Forelimb muscle (tissue), 1 donor: ENCODE measurements at places on chromosomes 7 and 10. TPM values are rescaled to one million over a fixed set of nuclear protein-coding genes. Genes with fewer than 3 reads are reported as not detected.

Gene TMEM176B
- polyA plus RNA-seq = 14.4 TPM

Gene RBM17
- polyA plus RNA-seq = 104 TPM

Gene SNX10
- polyA plus RNA-seq = 2.2 TPM

Gene PBLD
- 8.6 TPM for polyA plus RNA-seq

GRCh38 chr10:106609470-106610266 is 554.8 kb downstream of the SORCS1 start:
- no peak for DNase-seq

Gene IFIT1B
- polyA plus RNA-seq = 0.53 TPM

Gene CFAP69
- polyA plus RNA-seq = 3.0 TPM

Gene ZNF804B
- not detected for polyA plus RNA-seq

Gene IL6
- polyA plus RNA-seq = not detected

Gene CBLL1
- 19.3 TPM for polyA plus RNA-seq

GRCh38 chr7:129176916-129177710 is 11.3 kb upstream of the SMO start:
- DNase-seq = no peak

GRCh38 chr10:51080311-51081006 is 6.2 kb downstream of the PRKG1 start:
- DNase-seq = no peak

GRCh38 chr10:104100795-104101194 is 15.1 kb upstream of the COL17A1 start:
- no peak for DNase-seq

GRCh38 chr7:134450294-134451000 is 8.5 kb downstream of the AKR1B1 start:
- no peak for DNase-seq

DNA sequence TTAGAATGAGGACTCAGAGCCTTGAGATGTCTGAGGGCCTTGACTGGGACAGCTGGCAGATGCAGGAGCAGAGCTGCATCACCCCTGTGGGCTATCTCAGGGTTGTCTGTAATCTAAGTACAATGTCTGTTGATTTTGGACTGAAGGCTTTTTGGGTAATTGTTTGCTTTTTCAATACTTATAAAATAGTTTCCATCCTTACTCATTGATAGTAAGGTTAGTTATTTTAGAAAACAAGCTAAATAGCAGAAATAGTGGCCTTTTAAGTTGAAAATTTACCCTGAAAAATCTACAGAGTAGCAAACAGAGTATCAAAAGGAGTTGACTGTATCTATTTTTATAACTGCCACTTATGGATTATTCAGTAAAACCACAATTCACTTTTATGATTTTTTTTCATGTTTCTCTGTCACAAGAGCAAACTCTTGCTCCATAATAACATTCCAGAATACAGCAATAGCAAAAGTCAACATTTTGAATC is 179.7 kb downstream of the CFTR start:
- no peak for DNase-seq

Gene TUBB8
- not detected for polyA plus RNA-seq

- no peak for DNase-seq
These were observed 9.6 kb downstream of the TRIM56 start for GRCh38 chr7:101094791-101095375.

- DNase-seq = no peak
These were observed 56.1 kb downstream of the FEZF1 start for GRCh38 chr7:122248472-122248871.

Gene EN2
- 0.71 TPM for polyA plus RNA-seq

GRCh38 chr7:45293295-45293942 is 135.8 kb downstream of the RAMP3 start:
- no peak for DNase-seq

DNA sequence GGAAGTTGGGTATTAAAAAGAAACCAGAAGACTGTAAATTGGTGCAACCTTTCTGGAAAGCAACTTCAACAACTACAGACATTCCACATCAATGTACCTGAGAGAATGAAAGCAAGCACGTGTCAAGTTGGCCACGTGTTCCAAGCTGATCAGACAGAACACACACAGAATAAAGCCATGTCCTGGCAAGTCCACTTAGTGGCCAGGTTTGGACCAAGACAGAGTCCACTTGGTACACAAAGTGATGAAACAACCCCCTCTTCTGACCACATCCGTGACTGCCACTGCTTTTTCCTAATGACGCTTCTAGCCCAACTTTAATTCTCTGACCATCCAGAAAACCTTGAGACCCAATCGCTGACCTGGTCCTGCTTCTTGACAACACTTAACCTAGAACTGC is 109.4 kb downstream of the ABLIM1 start:
- no peak for DNase-seq

GRCh38 chr7:98909487-98909886 is 31.2 kb downstream of the TRRAP start:
- DNase-seq = no peak

DNA sequence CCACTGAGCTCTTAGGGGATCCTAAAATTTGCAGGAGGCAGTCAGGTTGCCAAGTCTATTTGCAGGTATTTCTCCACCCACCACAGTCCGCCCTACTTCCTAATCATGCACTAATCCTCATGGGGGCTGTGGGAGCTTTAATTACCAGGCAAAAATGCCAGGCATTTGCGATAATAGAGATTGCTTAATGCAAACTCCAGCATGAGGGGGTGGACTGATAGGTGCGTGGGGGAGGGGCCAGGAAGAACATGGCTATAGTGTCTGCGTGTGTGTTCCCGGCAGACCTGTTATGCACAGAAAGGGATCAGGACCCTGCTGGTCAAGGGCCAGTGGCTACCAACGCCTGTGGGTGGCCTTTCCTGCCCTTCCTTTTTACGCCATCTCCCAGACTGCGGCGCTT is 15.6 kb upstream of the AQP1 start:
- DNase-seq = no peak

DNA sequence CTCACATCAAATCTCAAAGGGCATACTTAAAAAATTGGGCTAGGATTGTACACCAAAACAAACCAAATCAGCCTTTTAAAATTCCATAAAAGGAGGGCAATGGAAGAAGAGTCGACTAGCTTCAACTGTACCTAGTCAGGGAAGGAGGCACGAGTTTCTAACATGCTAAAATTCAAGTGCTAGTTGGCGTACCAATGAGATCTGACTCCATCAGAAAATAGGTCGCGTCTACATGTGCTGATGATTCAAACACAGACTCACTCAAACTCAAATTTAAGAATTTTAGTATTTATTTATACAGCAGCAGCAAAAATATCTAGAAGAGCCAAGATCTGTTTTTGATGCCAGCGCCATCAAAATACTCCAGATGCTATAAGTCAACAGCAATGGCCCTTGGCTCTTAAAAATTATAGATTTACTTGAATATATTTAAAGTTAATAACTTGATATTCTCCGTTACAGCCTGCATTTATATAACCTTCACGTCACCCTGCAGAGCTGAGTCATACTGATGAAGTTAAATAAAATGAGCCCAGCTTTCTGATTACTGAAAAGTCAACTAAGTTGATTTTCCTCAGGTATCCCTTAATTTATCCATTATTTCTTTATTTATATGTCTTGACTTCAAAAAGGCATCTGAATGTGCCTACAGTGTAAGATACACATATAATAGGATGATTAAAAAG is 302.1 kb upstream of the IMMP2L start:
- no peak for DNase-seq

GRCh38 chr10:3031490-3031889 is 35.9 kb upstream of the PFKP start:
- DNase-seq = no peak

Gene SPDYE6
- polyA plus RNA-seq = 5.3 TPM

DNA sequence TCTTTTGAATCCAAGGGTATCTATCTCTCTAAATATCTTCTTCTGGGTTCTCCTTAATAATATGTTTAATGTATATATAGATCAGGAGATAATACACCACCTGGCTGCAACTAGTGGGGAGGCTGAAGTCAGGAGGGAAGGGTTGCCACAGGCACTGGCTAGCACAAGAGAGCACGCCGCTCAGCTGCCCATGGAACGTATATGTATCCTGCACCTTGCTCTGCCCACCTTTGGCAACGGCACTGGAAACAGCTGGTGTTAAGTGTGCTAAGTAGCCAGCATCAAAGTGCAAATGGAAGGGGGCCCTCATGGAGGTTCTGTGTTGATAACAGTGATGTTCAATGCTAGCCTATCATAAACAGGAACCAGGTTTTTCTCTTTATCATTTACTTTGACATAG is 49.8 kb upstream of the FAM133B start:
- no peak for DNase-seq

Gene NME8
- polyA plus RNA-seq = not detected

GRCh38 chr7:155737590-155737989 is 74.7 kb downstream of the SHH start:
- no peak for DNase-seq

DNA sequence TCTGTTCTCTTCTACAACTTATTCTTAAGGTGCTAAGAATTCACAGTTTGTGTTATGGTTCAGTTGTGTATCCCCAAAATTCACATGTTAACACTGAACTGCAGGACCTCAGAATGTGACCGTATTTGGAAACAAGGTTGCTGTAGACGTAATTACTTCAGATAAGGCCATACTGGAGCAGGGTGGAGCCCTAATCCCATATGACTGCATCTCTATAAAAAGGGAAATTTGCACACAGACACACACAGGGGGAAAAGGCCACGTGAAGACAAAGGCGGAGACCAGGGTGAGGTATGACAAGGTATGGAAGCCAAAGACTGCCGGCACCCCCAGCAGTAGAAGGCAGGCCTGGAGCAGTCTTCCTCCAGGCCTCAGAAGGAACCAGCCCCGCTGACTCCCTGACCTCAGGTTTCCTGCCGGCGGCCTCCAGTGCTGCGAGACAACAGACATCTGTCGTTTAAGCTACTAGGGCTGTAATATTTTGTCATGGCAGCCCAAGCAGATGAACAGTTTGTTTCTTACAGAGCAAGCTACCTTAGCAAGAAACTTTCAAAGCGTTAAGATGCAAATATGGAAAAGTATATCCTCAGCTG is 98.7 kb downstream of the PROSER2 start:
- DNase-seq = no peak

DNA sequence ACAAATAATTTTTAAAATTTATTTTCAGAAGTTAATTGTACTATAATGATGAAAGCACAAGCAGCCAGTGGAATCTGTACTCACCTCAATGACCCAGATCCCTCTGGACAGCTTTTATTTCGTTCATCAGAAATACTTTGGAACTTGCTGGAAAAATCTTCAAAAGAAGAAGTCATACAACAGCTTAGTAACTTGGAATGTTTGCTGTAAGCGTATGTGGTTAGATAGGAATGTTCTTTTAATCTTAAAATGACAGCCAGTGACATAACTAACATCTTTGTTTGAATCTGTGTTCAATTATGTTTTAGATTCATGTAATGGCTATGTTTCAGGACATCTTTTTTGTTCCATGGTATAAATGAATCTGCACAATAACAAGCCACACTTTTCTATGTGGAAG is 26.8 kb downstream of the CFAP69 start:
- no peak for DNase-seq

GRCh38 chr10:126598009-126598408 is 72.5 kb downstream of the C10orf90 start:
- DNase-seq = no peak

DNA sequence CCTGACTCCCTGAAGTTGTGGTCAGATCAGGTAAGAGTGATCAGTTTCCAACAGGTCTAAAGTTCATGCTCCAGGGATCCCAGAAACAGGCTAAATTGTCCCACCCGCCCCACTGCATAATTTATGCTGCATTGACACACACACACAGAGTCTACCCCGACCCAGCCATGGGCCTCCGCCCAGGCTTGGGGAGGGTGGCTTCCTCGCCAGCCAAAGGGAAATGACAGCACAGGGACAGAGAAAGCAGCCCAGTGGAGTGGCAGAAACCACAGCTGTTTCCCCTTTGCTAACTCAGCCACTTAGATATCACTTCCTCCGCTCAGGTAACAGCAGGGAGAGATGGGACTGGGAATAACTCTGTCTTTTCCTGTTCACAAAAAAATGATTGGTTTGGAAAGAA is 9.4 kb downstream of the SH3PXD2A start:
- DNase-seq = no peak

- no peak for DNase-seq
These were observed 768.5 kb downstream of the NXPH1 start for GRCh38 chr7:9201928-9202327.

DNA sequence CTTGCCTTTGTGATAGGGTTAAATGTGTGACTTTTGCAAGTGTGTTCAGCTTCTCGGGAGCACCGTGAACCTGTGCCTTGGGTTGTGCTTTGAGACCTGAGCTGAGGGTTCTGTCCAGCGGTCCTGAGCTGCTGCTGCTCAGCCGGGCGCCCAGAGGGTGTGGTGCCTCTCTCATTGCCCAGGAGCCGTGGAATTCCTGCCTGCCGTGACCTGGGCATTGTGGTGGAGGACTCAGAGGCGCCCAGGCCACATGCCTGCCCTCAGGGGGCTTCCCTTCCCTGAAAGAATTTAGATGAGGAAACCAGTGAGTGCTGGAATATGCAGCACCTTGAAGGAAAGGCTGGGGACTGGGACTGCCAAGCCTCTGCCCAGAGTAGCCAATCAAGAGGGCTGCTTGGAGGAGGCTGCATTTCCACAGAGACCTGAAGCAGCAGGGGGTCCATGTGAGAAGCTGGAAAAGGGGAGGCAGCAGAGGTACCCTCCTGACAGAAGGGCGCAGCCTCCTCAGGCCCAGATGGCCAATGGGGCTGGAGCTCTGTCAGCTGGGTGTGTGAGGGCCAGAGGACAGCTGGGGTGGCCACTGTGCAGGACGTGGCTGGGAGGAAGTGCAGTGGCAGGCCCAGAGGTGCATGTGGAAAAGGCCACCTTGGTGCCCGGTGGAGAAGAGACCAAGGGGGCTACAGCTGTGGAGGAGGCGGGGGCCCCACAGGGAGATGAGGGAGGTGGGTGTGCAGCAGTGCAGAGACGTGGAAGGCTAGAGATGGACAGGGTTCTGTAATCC is 107.3 kb downstream of the NKX6-2 start:
- DNase-seq = no peak

Gene FZD8
- 21.9 TPM for polyA plus RNA-seq

GRCh38 chr10:102745157-102745556 is 1.4 kb downstream of the WBP1L start:
- no peak for DNase-seq

GRCh38 chr10:48938990-48939536 is 577 bp downstream of the LRRC18 start:
- DNase-seq = no peak

- no peak for DNase-seq
These were observed 131.4 kb downstream of the PRPF18 start for GRCh38 chr10:13717936-13718772.

GRCh38 chr10:123965973-123966895 is 74.6 kb upstream of the CPXM2 start:
- no peak for DNase-seq

- no peak for DNase-seq
These were observed 26.1 kb downstream of the PAXIP1 start for GRCh38 chr7:154976844-154977243.

Gene ANKRD30A
- not detected for polyA plus RNA-seq

Gene RPEL1
- polyA plus RNA-seq = not detected

DNA sequence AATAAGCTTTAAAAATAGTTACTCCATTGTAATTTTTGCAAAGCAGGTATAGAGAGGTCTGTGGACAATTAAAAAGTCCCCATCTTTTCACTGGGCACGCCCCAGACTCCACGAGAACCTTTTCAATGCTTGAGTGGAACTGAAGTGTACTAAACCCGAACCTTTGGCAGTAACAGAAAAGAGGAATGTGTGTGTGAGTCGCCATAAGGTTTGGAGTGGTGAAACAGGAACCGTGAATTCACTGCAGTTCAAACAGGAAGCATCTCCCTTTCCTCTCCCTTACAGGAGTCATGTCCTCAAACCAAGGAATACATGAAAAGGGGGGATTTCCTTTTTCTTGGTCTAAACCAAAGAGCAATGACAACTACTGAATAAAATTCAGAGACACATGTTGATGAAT is 23.2 kb downstream of the NDUFB2 start:
- DNase-seq = no peak
